ENCODE measurements at places on chromosomes 16 and 17.

GRCh38 chr17:46053911-46054534 lies 55.0 kb downstream of the STH start:
- peak; percentile 79 for DNase-seq

GRCh38 chr16:23014592-23014991 lies 134.7 kb downstream of the USP31 start:
- no peak for DNase-seq

GRCh38 chr16:31084584-31085302 lies 4.0 kb downstream of the PRSS53 start:
- no peak for DNase-seq

DNA sequence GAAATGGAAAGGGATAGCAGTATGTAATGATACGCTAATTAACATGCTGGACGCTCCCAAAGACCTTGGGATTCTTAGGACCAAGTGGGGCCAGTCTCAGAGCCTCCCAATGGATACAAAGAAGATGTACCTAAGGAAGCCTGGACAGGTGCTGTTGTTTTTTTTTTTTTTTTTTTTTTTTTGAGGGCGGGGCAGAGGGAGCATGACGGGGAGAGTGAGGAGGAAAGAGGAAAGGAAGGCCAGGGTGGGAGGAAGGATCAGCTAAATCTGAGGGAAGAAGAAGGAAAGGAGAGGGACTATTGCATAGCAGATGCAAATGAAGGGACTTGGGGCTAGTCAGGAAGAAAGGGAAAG lies 2.5 kb downstream of the VAMP2 start:
- no peak for DNase-seq

DNA sequence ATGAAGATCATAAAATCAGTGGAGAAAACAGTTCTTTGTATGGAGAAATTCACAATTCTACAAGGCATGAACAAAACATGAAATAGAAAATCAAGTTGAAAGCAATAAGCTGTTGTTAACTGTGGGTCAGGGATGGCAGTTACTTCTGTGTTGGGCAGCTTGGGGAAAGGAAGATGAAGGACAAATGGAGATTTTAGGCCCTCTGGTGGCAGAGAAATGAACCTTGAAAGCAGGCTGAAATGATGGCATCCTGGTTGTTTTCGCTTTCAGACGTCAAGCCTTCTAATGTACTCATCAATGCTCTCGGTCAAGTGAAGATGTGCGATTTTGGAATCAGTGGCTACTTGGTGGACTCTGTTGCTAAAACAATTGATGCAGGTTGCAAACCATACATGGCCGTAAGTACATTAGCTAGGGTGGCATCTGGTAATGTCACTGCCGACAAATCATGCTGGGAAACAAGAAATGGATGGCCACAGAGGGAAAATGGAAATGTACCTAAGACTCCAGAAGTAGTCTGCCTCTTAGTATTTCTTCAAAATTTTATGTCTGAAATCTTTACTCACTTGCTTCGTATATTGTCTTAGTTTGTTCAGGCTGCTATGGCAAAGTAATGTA lies 108.9 kb downstream of the MAP2K6 start:
- DNase-seq = peak; percentile 40

DNA sequence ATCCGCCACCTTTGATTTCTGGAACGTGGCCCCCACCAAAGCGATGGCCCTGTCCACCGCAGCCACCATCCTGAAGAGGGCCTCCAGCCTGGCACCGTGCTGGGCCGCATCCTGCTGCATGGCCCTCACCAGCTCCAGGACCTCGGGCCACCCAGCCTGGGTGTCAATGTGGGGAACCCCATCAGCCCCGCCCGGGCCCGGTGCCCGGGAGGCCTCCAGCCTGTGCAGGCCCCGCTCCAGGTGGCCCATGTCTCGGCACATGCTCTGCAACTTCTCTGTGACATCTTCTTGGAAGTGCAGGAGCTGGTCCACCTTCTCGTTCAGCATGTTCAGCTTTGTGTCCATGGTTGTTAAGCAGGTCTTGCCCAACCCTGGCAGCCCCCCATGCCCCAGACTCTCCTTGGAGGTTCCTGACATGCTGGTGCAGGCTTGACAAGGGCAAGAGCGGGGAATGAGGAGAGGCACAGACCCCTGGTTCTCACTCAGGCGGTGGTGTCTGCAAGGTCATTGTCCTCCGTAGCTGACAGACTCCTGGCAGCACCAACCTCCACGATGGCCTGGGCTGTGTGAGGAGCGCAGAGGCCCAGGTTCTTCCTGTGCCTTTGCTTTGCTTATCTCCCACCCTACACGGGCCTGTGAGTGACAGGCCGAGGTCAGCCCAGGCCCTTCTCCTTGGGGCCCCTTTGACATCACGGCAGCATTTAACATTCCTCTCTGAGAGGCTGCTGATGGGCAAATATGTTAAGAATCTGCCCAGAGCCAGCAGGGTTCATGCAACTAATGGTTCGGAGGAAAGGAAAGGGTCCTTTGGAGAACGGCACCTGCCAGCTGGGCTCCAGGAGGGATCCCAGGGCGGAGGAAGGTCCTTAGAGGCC lies at the start of gene MYLK3:
MYLK3 (minus strand) TSS at position 568 of the 875 bp plus-strand sequence; CDS start at position 417, 151 bp downstream.
- DNase-seq = peak; percentile 42

DNA sequence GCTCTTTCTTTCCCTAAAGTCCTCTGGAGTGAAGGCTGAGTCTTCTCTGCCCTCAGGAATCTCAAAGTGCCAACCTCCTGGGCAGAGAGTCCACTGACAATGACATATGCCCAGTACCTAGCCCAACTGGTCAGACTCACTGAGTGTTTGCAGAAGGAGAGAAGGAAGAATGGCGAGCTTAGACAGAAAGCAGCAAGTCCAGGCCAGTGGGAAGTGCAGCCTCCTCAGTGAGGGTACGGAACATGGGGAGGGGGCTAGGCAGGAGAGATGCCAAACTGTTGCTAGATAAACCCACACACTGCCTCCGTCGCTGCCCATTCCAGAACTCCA lies 678 bp downstream of the EXOC7 start:
- no peak for DNase-seq

DNA sequence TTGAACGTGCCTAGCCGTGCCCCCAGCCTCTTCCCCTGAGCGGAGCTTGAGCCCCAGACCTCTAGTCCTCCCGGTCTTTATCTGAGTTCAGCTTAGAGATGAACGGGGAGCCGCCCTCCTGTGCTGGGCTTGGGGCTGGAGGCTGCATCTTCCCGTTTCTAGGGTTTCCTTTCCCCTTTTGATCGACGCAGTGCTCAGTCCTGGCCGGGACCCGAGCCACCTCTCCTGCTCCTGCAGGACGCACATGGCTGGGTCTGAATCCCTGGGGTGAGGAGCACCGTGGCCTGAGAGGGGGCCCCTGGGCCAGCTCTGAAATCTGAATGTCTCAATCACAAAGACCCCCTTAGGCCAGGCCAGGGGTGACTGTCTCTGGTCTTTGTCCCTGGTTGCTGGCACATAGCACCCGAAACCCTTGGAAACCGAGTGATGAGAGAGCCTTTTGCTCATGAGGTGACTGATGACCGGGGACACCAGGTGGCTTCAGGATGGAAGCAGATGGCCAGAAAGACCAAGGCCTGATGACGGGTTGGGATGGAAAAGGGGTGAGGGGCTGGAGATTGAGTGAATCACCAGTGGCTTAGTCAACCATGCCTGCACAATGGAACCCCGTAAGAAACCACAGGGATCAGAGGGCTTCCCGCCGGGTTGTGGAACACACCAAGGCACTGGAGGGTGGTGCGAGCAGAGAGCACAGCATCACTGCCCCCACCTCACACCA lies 724 bp downstream of the GAA start:
- DNase-seq = peak; percentile 35

GRCh38 chr16:49740256-49740655 lies 115.7 kb downstream of the ZNF423 start:
- no peak for DNase-seq

DNA sequence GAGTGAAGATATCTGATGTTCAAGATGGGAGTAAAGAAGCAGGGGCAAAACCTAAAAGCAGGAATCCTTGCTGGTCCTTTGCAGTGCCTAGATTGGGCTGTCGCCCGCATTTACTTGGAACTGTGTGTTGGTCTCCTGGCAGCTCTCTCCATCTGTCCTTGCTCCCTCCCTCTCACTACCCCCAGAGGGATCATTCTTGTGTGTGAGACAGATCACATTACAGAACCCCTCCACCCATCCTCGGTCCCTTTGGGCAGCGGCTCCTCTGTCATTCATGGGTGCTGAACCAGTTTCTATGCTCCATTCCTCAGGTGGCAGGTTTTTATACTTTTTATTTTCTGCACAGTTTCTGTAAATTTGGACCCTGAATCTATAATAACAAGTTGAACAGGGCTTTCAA lies 99.4 kb upstream of the MYOCD start:
- peak; percentile 19 for DNase-seq

- no peak for DNase-seq
Measured at GRCh38 chr17:79793924-79794304, 3.0 kb downstream of the CBX8 start.

- peak; percentile 87 for DNase-seq
Measured at GRCh38 chr17:57902800-57903759, 52.1 kb downstream of the CUEDC1 start.

DNA sequence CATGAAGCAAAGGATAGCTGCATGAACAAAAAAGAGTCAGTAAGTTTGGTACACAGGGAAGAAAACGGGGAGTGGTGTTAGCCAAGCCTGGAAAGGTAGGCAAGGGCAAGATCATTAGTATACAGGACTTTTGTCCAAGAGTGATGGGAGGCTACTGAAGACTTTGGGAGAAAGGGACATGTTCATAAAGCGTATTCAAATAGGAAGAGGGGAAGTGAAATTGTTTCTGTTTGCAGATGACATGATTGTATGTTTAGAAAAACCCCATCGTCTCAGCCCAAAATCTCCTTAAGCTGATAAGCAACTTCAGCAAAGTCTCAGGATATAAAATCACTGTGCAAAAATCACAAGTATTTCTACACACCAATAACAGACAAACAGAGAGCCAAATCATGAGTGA lies 19.4 kb downstream of the CDYL2 start:
- no peak for DNase-seq

DNA sequence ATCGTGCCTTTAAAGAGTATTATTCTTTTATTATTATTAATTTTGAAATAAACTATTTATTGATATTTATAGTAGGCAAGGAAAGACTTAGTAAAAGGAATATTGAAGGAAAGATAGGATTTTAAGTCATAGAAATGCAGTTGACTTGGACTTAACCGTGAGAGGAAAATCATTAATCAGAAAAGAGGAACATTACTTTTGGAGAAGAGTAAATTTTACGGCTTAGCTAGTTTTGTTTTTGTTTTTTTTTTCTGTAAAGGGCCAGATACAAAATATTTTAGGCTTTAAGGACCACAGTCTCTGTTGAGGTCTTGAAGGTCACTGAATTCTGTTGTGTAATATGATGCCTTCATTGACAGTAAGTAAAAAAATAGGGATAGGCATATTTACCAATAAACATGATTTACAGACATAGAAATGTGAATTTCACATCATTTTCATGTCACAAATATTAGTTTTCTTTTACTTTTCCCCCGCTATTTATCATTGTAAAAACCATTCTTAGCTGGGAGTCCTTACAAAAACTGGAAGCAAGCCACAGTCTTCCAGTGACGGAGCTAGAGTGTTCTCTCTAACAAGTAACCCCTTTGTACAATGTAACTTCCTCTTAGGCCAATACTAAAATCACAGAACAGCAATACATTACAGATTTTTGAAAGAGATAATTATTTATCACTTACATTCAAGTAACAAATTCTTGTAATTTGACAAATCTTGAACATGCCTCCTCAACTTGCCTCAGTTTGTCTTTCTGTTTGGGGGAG lies 2.3 kb upstream of the KCNJ16 start:
- DNase-seq = no peak

DNA sequence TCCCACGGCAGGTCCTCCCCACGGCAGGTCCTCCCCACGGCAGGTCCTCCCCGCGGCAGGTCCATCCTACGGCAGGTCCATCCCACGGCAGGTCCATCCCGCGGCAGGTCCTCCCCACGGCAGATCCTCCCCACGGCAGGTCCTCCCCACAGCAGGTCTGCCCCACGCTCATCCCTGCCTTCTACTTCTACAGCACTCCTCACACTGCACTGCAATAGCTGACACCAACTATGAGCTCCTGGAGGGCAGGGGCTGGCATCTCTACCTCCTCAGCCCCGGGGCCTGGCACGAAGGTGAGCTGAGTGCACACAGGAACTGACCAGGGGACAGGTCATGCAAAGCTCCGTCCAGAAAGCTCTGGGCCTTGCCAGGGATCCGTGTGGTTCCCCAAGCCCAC lies 45.3 kb downstream of the RPH3AL start:
- no peak for DNase-seq

- DNase-seq = no peak
Measured at GRCh38 chr16:79162977-79163376, 437.6 kb downstream of the MAF start.

- DNase-seq = peak; percentile 7
Measured at GRCh38 chr17:60248618-60249289, 99.0 kb downstream of the CA4 start.

DNA sequence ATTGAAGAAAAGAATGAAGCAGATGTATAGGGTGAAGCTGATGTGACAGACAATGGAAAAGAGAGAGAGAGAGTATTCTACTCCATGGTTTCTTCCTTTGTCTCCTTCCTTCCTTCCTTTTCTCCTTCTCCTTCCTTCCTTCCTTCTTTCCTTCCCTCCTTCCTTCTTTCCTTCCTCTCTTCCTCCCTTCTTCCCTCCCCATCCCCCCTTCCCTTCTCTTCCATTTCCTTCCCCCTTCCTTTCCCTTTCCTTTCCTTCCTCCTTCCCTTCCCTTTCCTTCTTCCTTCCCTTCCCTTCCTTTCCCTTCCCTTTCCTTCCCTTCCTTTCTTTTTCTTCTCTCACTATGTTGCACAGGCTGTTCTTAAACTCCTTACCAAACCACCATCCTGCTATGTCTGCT lies 55.7 kb upstream of the GPR139 start:
- DNase-seq = no peak

- no peak for DNase-seq
Measured at GRCh38 chr16:28313587-28313986, 21.3 kb downstream of the SBK1 start.

- DNase-seq = peak; percentile 86
Measured at GRCh38 chr16:14186007-14186794, 115.1 kb downstream of the MRTFB start.

- DNase-seq = no peak
Measured at GRCh38 chr17:13078591-13079385, 61.0 kb upstream of the ELAC2 start.

- no peak for DNase-seq
Measured at GRCh38 chr17:14784997-14785696, 480.0 kb downstream of the PMP22 start.

DNA sequence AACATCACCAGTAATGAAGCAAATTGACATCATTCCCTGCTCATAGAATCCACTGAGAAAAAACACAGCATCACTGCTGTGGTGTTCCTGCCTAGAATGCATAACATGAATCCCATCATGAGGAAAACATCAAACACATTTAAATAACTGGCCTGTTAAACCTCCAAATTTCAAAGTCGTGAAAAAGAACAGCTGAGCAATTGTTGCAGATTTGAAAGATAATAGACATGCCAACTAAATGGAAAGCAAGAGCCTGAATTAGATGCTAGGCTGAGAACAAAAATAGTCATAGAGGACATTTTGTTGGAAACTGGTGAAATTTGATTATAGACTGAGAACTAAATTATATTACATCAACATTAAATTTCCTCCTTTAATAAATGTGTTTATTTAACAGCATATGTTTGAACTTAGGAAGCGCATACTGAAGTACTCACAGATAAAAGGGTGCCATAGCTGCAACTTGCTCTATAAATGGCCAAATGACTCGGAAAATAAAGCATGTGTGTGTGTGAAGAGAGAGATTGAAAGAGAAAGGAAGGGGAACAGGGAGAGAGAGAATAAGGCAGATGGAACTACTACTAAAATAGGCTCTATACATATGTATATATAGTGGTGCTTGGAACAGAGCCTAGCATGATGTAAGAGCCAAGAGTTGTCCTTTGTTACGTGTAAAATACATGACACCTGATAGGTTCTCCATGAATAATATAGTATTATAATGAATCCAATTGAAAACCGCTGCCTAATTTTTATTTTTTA lies 305.0 kb upstream of the MON1B start:
- no peak for DNase-seq
